Lower lobe of right lung (tissue), 2 donors: ENCODE measurements at places on chromosomes 1 and 21. TPM values are rescaled to one million over a fixed set of nuclear protein-coding genes. Genes with fewer than 3 reads are reported as not detected.

The ETV3L gene
- total RNA-seq: not detected

The MCOLN2 gene
- total RNA-seq: 5.1 TPM

The GPR52 gene
- 2.6 TPM for total RNA-seq

The OR10J1 gene
- not detected for total RNA-seq

The RNU1-4 gene
- total RNA-seq: 6,803 TPM

The OLIG2 gene
- total RNA-seq: not detected

The IL10RB gene
- 49.1 TPM for total RNA-seq

The HMGCL gene
- total RNA-seq: 39.3 TPM

The AVPR1B gene
- total RNA-seq: not detected

The GPA33 gene
- 3.6 TPM for total RNA-seq

The CSF3R gene
- 214 TPM for total RNA-seq

The CHAF1B gene
- 1.8 TPM for total RNA-seq

The AMY1A gene
- 5.8 TPM for total RNA-seq
